Activated CD4-positive, alpha-beta memory T cell treated with anti-CD3 and anti-CD28 coated beads, Interleukin-2, amount 10 ng/mL, durations not matched to agents 7 days and 5 days (primary cell): ENCODE measurements at places on chromosomes 7 and 10. TPM values are rescaled to one million over a fixed set of nuclear protein-coding genes. Genes with fewer than 3 reads are reported as not detected.

DNA sequence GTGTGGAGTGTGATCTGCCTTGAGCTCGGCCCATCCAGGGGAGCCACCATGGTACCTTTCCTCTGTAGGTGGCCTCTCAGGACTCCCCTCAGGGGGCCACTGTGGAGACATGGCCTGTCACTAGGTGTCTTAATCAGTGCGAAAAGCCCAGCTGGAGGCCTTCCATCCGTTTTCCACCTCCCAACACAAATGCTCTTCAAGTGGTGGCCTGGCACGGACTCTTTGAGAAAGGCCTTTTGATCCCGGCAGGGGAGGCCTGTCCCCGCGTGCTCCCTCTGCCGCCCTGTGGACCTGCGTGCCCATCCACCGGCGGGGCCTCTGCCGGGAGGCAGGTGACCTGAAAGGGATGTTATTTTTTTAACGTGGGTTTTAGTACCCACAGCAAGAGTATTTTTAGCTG is 149.5 kb downstream of the RGS10 start:
- no peak for DNase-seq

DNA sequence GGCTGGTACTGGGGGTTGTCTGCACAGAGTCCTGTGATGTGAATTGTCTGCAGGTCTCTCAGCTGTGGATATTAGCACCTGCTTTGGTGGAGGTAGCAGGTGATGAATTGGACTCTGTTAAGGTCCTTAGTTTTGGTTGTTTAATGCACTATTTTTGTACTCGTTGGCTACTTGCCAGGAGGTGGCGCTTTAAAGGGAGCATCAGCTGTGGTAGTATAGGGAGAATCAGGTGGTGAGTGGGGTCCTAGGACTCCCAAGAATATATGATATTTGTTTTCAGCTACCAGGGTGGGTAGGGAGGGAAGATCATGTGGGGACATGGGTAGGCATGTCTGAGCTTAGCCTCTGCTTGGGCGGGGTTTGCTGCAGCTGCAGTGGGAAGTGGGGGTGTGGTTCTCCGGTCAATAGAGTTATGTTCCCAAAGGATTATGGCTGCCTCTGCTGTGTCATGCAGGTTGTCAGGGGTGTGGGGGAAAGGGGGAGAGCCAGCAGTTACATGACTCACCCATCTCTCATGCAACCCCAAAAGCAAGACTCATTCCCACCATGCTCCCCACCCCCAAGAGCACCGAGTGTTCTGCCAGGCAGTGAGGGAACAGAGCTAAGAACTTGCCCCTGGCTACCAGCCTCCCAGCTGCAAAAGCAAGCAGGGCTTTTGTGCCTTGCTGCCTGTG is 53.7 kb upstream of the ZNF273 start:
- no peak for DNase-seq

CCSER2 gene
- 87.9 TPM for total RNA-seq

TIAL1 gene
- 168 TPM for total RNA-seq

FZD1 gene
- 0.08 TPM for total RNA-seq

- DNase-seq, result no peak
These were observed 21.3 kb downstream of the PTPRE start for GRCh38 chr10:127928021-127928806.

- DNase-seq, result no peak
These were observed 27.7 kb upstream of the VAX1 start for GRCh38 chr10:117165538-117166417.

ANKRD30A gene
- not detected for total RNA-seq

- DNase-seq, result no peak
These were observed 886.4 kb upstream of the LRRN3 start for GRCh38 chr7:110204527-110204926.

- no peak for DNase-seq
These were observed 1.8 kb downstream of the COMMD3 start for GRCh38 chr10:22317771-22318565.

- DNase-seq, result no peak
These were observed 29.0 kb downstream of the ARHGAP22 start for GRCh38 chr10:48575901-48576300.
